ENCODE measurements at places on chromosomes 16 and 17. TPM values are rescaled to one million over a fixed set of nuclear protein-coding genes. Genes with fewer than 3 reads are reported as not detected.

Gene C17orf78
- not detected for total RNA-seq

Gene HSPB9
- total RNA-seq, result not detected

GRCh38 chr17:31967648-31968047 is 30.8 kb downstream of the SUZ12 start:
- no peak for DNase-seq

GRCh38 chr16:47008174-47008573 is 34.7 kb upstream of the DNAJA2 start:
- DNase-seq, result no peak

GRCh38 chr16:70430667-70431536 is 8.0 kb downstream of the ST3GAL2 start:
- peak; percentile 59 for DNase-seq

- DNase-seq, result no peak
These were observed 93.9 kb upstream of the CDH8 start for GRCh38 chr16:62130101-62130500.

Gene AGRP
- not detected for total RNA-seq

Gene ZP2
- not detected for total RNA-seq

GRCh38 chr16:86497551-86498021 is 12.7 kb upstream of the FOXF1 start:
- DNase-seq, result no peak

- DNase-seq, result no peak
These were observed 63.0 kb downstream of the NUP93 start for GRCh38 chr16:56792967-56793366.

GRCh38 chr16:83779886-83780285 is 27.9 kb upstream of the HSBP1 start:
- no peak for DNase-seq

Gene KIAA0513
- total RNA-seq, result 16.1 TPM

GRCh38 chr17:3935140-3935542 is 18.9 kb upstream of the P2RX1 start:
- peak; percentile 81 for DNase-seq

- DNase-seq, result no peak
These were observed 27.4 kb upstream of the ADORA2B start for GRCh38 chr17:15917438-15918027.

Gene CHAD
- total RNA-seq, result not detected

DNA sequence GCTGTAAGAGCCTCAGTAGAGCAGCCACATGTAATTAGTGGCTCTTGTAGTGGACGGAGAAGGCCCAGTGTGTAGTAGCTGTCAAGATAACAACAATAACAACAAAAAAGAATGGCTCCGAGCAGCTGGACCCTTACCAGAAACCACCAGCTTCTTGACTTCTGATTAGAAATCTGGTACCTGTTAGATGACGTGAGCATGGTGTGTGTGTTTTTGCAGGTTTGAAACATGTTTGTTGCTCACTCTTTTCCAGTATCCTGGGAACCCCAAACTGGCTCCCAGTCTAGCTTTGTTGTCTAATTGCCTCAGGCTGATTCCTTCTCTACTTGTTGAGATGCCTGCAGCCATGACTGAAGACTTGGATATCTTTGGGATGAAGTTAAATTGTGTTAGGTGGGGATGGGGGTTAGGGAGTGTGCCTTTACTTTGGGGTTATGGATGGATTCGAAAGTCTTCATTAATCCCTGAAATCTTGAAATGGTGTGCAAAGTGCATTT is 21.0 kb downstream of the IGF2BP1 start:
- DNase-seq, result no peak

- DNase-seq, result no peak
These were observed 53.7 kb downstream of the RPH3AL start for GRCh38 chr17:298791-299450.

GRCh38 chr17:77212833-77213777 is 72.3 kb downstream of the SEC14L1 start:
- DNase-seq, result no peak

Gene HES7
- total RNA-seq, result not detected

DNA sequence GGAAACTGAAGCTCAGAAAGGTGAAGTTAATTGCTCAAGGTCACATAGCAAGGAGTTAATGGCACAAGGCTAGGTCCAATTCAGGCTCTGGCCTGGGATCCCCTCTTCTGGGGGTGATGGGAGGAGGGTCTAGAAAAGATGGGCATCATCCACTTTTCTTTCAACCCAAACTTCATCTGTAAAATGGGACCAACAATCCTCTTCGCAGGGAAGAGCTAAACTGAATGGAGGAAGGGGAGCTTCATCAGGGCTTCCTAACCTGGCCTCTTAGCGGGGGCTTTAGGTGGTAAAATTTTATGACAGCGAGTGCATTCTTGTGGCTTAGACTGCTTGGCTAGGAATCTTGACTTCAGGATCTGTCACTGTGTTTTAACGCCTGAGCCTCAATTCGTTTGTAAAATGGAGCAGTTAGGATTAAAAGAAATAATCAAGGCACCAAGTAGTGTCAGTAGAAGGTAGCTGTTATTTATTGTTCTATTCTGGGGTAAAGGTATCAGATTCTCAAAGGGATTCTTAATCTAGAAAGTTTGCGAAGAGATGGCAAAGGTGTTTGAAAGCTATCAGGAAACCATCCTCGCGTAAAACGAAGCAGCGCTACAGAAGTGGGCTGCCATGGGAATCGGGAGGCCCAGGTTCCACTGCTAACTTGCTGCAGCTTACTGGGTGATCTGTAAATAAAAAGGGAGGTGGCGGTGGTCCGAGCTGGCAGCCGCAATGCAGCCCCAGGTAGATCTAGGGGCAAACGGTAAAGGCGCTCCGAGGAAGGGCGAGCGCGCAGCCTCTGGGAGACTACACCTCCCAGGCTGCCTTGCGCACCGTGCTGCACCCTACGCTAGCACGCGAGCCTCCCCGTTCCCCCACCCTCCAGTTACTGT is 1.5 kb upstream of the SRCAP start:
- DNase-seq, result no peak

Gene RAB40B
- 18.9 TPM for total RNA-seq

GRCh38 chr17:4534515-4534914 is 20.7 kb downstream of the MYBBP1A start:
- no peak for DNase-seq

- no peak for DNase-seq
These were observed 254.8 kb upstream of the TBX2 start for GRCh38 chr17:61144617-61145564.

DNA sequence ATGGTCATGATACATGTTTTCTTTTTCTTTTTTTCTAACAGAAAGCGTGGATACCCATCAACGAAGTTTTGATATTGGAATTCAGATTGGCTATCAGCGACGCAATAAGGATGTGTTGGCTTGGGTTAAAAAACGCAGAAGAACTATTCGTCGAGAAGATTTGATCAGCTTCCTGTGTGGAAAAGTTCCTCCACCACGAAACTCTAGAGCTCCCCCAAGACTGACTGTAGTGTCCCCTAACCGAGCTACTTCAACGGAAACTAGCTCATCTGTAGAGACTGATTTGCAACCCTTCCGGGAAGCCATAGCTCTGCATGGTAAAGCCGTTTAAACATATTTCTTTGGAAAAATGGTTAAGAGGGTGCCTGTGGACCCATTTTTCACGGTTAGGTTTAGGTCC is 11.5 kb downstream of the HAPSTR1 start:
- DNase-seq, result no peak

DNA sequence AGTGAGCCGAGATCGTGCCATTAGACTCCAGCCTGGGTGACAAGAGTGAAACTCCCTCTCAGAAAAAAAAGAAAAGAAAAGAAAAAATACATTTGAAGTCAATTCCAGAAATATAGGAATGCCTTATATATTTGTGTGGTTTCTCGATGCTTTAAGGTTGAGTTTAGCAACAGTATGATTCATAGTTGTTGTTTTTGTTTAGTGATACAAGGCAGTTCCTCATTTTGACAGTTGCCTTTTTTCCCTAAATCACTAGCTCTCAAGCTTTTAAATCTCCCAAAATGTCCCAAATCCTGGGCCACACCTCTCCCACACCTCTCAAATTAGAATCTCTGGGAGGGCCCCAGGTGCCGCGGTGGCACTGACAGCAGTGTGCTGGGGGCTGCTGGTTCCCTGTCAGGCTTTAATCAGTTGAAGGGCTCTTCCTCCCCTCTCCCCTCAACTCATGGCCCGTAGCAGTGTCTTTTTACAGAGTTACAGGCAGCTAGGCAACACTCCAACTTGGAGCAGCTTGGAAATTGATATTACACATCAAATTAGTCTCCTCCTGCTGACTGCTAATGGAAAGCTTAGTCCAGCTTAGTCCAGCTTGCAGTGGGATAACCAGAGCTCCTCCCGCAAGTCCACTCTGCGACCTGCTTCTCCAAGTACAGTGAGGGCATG is 58.4 kb downstream of the EPN2 start:
- DNase-seq, result no peak

Gene MAPT
- total RNA-seq, result 6.1 TPM

Gene RPAIN
- total RNA-seq, result 41.7 TPM

GRCh38 chr16:87305505-87306391 is 11.4 kb downstream of the C16orf95 start:
- DNase-seq, result no peak

Gene CES1
- total RNA-seq, result 56.8 TPM

DNA sequence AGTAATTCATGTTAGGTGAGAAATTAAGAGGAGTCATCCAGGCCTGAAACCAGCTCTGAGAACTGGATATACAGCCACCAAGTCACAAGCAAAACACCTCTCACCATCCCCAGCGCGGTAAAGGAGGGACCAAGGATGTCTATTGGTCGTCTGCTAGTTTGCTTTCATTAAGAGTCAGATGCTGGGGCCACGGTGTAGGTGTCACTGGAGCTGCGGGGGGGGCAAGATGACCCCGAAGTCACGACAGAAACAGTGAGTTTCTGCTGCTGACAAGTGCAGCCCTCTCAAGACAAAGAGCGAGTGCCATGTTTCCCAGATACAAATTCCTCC is 790 bp downstream of the NCBP3 start:
- DNase-seq, result no peak

Gene CD300LB
- total RNA-seq, result 0.49 TPM

GRCh38 chr17:67311575-67311974 is 54.8 kb downstream of the PSMD12 start:
- DNase-seq, result no peak

Gene SLFN12L
- total RNA-seq, result 5.6 TPM

GRCh38 chr17:73103641-73104335 is 11.3 kb upstream of the SLC39A11 start:
- no peak for DNase-seq

- DNase-seq, result no peak
These were observed 681.6 kb downstream of the KCNJ18 start for GRCh38 chr17:22373911-22374310.

Gene SLC35G3
- total RNA-seq, result not detected

GRCh38 chr16:85917959-85918358 is 19.0 kb downstream of the IRF8 start:
- no peak for DNase-seq

DNA sequence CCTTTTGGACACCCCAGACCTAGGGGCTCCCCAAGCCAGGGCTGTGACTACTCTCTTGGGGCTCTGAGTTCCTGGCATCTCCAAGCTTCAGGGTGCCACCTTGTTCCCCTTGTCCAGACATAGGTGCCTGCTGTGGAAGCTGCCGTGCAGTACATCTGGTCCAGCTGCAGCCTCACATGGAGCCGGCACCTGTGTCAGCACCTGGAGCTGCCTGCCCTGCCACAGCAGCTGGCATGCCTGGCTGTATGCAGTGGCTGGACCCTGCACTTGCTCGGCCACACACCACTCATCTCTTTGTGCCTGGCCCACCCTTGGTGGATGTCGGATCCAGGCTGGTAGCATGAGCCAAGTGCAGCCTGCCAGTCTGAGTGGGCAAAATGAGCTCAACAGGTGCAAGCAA is 775.8 kb downstream of the CDH11 start:
- no peak for DNase-seq

DNA sequence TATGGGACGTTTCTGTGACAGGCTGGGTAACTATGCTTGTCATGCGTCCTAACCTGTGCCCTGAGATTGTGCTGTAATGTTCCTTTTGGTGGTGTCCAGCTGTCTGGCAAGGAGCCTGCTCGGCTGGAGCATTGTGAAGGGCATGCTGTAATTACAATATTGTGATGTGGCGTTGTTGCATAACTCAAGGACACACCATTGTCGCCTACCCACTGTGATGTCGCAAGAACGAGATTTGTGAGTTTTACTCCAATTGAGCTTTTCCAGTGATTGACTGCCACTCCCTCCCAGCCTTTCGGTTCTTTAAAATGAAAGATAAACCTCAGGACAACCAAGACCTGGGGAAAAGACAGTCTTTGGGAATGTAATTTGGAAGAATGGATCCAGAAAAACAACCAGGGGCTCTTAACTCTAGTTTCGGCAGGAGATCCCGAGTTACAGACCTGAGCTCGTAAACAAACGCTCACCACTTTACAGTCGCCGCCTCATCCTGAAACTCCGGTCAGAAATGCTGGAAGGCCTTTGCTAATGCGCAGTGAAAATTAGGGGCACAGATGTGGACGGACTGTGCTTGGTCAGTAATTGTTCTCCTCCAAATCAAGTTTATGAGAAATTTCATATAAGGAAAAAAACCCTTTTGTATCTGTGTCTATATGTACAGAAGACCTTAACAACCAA is 1.3 kb downstream of the ZNF750 start:
- DNase-seq, result peak; percentile 78

GRCh38 chr16:81543571-81543970 is 99.0 kb downstream of the CMIP start:
- no peak for DNase-seq

DNA sequence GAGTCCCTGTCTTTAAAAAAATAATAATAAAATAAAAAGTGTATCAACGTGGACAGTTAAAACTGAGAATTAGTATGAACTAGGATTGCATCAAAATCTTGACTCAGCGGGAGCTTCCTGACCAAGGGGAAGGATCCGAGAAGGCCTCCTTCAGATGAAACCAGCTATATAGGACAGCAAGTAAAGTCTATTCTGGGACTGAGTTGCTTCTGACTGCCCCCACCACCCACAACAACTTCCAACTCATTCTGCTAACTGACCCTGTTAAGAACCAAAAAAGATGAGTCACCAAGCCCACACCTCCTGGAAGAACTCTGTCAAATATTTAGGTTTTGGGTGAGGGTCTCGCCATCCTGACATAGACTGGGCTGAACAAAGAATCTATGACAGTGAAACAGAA is 24.9 kb downstream of the MPP3 start:
- no peak for DNase-seq

GRCh38 chr17:82018152-82018988 is 4.3 kb downstream of the CENPX start:
- DNase-seq, result no peak

Gene ZG16
- total RNA-seq, result not detected

Gene C16orf46
- total RNA-seq, result not detected

- DNase-seq, result no peak
These were observed 13.3 kb downstream of the IRX5 start for GRCh38 chr16:54944002-54944401.

DNA sequence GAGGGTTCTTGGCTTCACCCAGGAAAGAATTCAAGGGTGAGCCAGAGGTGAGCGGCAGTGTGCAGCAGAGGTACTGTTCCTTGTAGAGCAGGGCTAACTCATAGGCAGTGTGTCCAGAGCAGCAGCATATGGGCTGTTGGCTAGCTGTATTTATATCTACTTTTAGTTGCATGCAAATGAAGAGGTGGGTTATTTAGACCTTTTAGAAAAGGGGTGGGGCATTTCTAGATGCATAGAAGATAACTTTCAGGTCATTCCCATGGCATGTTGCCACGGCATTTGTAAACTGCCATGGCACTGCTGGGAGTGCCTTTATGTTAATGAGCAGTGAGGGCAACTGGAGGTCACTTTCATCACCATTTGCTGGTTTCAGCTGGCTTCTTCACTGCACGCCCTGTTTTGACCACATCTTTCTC is 141.0 kb downstream of the STX8 start:
- DNase-seq, result no peak

- DNase-seq, result no peak
These were observed 61.3 kb downstream of the CDRT4 start for GRCh38 chr17:15406081-15406480.

GRCh38 chr16:67243481-67243880 is 3.8 kb downstream of the FHOD1 start:
- no peak for DNase-seq
